Daoy (cell line): ENCODE measurements at places on chromosomes 6 and 20. TPM values are rescaled to one million over a fixed set of nuclear protein-coding genes. Genes with fewer than 3 reads are reported as not detected.

DNA sequence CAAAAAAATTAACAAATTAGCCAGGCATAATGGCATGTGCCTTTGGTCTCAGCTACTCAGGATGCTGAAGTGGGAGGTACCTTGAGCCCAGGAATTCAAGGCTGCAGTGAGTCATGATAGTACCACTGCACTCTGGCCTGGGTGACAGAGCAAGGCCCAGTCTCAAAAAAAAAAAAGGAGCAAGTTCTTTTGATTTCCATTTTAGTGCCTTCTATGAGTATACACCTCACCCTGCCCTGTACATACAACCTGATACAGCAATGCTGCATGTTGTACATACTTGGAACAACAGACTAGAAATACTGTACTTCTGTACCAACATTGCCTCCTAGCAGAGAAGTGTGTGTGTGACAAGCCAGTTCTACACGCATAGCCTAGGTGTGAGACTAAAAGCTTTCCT lies 97.3 kb upstream of the CARMIL1 start:
- DNase-seq: peak; percentile 72

DNA sequence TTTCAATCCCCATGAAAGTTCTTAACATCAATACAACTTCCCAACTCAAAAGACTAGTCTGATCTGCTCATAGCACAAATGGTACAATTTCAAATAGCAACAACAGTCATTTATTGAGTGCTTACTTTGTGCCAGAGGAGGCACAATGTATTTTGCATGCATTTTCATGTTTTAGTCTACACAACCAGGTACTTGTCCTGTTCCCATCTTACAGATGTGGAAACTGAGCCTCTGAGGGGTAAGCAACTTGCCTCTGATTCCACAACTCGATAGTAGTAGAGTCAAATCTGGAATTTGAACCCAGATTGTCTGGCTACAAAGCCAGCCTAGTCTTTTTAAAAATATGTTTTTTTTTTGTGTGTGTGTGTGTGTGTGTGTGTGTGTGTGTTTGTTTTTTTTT lies 45.6 kb upstream of the TBC1D7 start:
- DNase-seq: no peak

DNA sequence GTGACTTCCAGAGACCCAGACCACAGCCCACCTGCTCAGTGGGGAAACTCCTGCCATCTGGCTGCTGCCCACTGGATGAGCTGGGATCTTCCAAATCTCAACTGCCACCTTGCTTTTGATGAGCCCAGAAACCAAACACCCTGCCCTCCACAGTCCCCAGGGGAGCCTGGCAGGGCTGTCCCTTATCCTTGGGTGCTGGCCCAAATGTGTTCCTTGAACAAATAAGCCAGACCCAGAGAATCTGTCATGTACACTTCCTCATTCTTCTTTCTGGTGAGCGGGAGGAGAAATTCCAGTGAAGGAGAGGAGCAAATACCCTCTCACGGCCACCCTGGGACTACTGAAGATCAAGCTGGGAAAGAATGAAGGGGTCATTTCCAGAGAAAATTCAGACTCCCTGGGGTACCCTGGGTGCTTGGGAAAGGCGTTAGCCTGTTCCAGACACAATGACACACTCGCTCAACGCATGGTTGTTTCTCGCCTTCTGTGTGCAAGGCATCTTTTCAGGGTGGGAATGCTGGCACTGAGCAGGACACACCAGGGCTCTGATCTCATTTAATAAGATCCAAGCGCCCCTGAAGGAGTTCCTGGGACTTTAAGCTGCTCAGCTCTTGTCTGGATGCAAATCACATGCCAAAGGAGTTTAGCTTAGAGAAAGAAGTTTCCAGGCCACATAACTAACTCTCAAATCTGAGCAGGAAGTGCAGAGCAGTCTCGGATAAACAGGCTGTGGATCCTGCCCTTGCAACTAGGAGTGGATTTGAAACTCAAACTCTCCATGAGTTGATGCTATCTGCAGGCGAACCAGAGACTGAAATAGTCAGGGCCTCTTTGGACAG lies 38.5 kb downstream of the PXDC1 start:
- DNase-seq: no peak

- DNase-seq: no peak
Measured at GRCh38 chr20:10125757-10126156, 91.0 kb downstream of the ANKEF1 start.

DNA sequence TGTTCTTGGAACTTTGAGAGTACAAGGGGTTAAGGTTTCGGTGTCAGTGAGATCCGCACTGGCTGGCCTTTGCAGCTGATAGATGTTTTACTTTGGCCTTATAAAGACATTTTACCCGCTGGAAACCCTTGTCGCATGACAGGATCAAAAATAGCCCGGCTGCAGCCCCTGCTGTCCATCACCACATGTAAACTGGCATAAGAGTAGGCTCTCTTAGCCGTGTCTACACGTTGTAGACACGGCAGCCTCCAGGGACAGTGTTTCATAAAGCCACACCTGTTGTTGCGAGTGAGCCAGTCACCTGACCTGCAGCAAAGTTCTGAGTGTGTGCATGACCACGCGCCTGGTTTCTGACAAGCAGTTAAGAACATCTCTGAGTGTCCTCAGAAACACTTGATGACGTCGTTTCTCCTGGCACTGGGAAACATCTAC lies 8.5 kb downstream of the RBM24 start:
- no peak for DNase-seq

Gene EMILIN3
- 0.23 TPM in 1 of 2 replicates, not detected in the other for total RNA-seq
